Suppressor macrophage treated with lipopolysaccharide for 1 hour (primary cell): ENCODE measurements at places on chromosomes 1 and 21.

DNA sequence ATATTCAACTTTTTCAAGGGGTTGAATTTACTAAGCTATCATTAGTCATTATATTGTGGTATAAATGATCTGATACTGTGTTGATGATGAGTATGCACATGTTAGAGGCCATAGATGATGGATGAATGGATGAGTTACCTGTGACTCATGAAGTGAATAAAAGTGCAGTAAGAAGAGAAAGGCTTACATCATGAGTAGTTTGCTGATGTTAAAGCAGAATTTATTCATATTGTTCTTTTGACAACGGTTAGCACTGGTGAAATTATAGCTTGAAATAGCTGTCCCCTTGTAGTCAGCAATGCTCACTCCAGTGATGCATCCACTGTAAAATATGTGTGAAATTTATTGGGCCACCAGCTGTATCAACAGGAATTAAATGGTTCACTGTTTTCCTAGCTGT is 541.0 kb upstream of the ZRANB2 start:
- DNase-seq = no peak

- DNase-seq = no peak
These were observed 65.0 kb upstream of the DISP3 start for GRCh38 chr1:11413986-11414391.

GRCh38 chr1:47783638-47784496 is 213.3 kb downstream of the TRABD2B start:
- no peak for DNase-seq

DNA sequence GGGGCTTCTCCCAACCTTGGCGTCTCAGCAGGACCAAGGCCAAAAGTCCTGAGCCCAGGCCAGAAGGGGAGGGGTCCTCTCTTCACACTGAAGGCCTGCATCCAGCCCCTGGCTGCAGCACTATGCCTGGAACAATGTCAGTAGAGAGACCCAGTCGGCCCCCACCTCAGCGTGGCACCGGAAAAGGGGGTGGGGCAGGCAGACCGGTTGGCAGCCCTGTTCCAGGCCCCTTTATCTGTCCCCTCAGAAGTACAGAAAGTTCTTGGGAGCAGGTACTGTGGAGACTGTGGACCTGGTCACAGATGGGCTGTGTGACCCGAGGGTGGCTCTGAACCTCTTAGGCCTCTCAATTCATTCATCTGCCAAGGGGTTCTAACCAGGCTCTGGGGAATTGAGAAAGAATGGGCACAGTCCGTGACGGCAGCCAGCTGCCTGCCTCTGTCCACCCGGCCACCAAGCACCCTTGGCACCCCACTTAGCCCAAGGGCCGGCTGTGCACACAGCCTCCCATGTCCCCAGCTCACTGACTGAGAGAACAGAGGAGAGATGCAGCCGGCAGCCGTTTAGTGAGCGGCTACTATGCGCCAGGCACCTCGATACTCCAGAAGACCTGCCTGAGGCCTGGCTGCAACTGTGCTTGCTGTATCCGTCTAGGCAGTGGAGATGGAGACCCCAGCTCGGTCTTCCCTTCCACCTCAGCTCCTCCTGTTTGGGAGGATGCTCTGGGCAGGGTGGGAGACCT is 23.9 kb downstream of the RUNX3 start:
- no peak for DNase-seq

- no peak for DNase-seq
These were observed 18.8 kb downstream of the CCSAP start for GRCh38 chr1:229323885-229324553.

GRCh38 chr21:45386336-45386727 is 18.6 kb upstream of the COL18A1 start:
- no peak for DNase-seq

- no peak for DNase-seq
These were observed 48.7 kb downstream of the SPSB1 start for GRCh38 chr1:9341301-9341845.
